ENCODE measurements at places on chromosomes 3 and 15. TPM values are rescaled to one million over a fixed set of nuclear protein-coding genes. Genes with fewer than 3 reads are reported as not detected.
A peak's percentile ranks its signal among the peaks of the same experiment; 100 is the strongest.

Gene VIPR1
- total RNA-seq, result 0.99 TPM

Gene CDAN1
- total RNA-seq, result 9.9 TPM

Gene CCR8
- not detected for total RNA-seq

Gene PPARG
- total RNA-seq, result 5.4 TPM

Gene MORC1
- total RNA-seq, result not detected

- no peaks in the 10 kb centered on the region for H3K36me3 ChIP-seq
- no peaks in the 10 kb centered on the region for H3K27me3 ChIP-seq
- no peaks in the 10 kb centered on the region for H3K4me1 ChIP-seq
- no peak overlapping the region for H3K4me3 ChIP-seq
- no peak for DNase-seq
Measured at GRCh38 chr3:72018343-72018984, 233.5 kb upstream of the PROK2 start.

DNA sequence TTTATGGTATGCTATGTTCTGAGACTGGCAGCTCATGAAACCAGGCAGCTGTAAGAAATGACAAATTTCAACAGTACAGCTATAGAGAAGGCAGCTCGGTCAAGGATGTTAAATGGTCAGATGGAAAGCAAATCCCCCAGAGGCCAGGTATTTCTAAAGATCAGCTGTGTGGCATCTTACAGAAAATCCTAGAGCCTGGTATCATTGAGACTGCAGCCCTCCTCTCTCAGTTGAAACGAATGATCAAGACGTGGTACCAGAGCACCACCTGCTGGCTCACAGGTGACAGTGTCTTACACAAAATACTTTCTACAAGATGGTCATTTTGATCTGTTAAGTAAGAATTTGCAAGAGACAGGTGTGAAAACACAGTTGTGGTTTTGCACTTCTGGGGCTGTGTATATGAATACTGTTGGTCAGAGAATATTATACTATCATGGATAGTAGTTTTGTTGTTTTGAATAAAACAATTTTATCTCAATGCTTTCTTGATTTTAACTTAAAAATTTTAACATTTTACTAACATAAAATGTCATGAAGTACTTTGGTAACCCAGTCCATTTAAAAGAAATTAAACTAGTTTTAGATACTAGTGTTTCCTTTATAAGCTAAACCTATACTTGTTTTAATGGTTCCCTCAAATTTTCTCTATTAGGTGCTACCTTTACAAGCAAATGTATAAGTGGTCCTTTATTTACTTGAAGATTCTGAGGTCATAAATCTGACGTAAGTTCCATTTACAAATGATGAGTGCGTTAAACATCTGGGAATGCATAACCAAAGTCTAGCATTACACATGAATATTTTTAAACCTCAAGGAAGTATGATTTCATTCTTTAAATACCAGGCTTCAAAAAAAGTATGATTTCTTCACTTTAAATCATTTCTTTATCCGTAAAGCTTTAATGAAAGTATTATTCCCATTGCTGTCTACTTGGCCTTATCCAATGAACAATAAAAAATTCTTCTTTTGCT, 121.8 kb downstream of the PDZRN3 start:
- H3K27me3 ChIP-seq, result no peaks in the 10 kb centered on the region
- H3K36me3 ChIP-seq, result no peaks in the 10 kb centered on the region
- no peak overlapping the region for H3K4me3 ChIP-seq
- no peak overlapping the region for H3K27ac ChIP-seq
- peak; percentile 78 for DNase-seq

DNA sequence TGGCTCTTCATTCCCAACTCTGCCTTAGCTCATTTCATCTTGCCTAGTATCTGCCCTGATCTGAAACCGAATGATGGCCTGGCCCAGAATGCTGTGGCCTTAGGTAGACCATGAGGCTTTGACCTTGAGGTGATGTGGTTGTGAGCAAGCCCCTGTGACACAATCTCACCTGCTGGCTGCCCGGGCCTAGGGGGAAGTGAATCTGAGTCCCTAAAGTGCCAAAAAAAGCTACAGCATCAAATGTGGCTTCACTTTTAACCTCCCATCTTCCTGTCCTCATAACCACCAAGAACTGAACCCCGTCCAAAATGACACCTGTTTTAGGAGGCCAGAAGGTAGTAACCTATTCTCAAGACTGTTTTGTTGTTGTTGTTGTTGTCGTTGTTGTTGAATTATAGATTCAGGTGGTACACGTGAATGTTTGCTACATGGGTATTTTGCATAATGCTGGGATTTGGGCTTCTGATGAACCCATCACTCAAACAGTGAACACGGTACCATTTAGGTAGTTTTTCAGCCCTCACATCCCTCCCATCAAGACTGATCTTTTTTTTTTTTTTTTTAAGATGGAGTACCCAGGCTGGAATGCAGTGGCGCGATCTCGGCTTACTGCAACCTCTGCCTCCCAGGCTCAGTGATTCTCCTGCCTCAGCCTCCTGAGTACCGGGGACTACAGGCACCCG, 54.6 kb downstream of the MCCC1 start:
- no peak for DNase-seq
- no peaks in the 10 kb centered on the region for H3K27me3 ChIP-seq
- H3K4me3 ChIP-seq, result no peak overlapping the region
- no peak overlapping the region for H3K27ac ChIP-seq
- H3K36me3 ChIP-seq, result peaks cover 6% of the 10 kb centered on the region
- H3K4me1 ChIP-seq, result peaks cover 24% of the 10 kb centered on the region

DNA sequence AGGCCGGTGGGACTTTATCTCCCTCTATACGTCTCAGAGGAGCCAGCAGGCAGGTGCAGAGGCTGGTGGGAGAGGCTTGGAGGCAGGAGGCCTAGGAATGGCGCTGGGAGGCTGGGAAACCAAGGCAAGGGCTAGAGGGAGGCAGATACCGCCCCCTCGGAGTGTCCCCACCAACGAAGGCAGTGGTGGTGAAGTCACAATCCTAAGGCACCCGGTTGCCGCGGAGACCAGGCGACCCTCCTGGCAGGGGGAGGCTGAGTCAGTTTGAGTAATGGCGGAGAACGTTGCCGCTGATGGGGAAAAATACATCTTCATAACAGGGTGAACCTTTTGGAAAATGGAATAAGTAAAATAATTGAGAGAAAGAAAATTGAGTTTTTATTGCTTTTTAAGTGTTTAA, 29.9 kb upstream of the CACNA2D2 start:
- no peaks in the 10 kb centered on the region for H3K36me3 ChIP-seq
- H3K4me3 ChIP-seq, result no peak overlapping the region
- no peak for DNase-seq
- H3K4me1 ChIP-seq, result no peaks in the 10 kb centered on the region

- no peak overlapping the region for H3K27ac ChIP-seq
- H3K27me3 ChIP-seq, result no peaks in the 10 kb centered on the region
- DNase-seq, result peak; percentile 75
- no peaks in the 10 kb centered on the region for H3K36me3 ChIP-seq
- no peak overlapping the region for H3K4me3 ChIP-seq
Measured at GRCh38 chr3:79490165-79491028, 277.4 kb downstream of the ROBO1 start.

- H3K27ac ChIP-seq, result no peak overlapping the region
- DNase-seq, result no peak
- H3K4me3 ChIP-seq, result no peak overlapping the region
- peaks cover 13% of the 10 kb centered on the region for H3K36me3 ChIP-seq
- H3K4me1 ChIP-seq, result no peaks in the 10 kb centered on the region
Measured at GRCh38 chr15:85112997-85113396, 131.3 kb downstream of the PDE8A start.

DNA sequence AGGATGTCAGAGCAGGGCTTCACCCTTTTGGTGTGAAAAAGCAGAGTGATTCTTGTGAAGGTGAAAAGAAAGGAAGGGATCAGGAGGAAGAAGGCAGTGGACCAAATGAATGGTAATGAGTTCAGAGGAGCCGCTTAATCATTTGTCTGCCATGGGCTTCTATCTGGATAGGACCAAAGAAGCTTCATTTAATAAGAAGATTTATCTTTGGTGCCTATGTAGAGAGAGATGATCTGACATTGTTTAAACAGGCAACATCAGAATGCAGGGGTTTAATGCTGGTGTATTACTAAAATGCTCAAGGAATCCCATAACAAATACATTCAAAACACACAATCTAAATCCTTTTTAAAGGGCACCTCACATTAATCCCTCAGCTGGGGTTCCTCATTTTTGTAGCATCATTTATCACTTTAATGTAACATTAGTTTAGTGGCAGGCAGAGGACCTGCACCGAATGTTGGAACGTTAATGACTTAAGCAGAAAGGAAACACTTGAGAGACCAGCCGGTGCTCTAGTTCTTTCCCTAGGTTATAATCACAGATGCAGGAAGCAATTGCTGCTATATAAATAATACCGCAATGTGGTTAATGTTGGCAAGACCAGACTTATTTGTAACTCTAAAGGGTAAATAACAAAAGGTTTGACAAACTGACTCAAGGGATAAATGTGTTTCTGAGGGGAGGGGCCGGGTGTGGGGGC, 27.9 kb upstream of the IL1RAP start:
- H3K27me3 ChIP-seq, result no peaks in the 10 kb centered on the region
- H3K4me3 ChIP-seq, result no peak overlapping the region
- H3K36me3 ChIP-seq, result no peaks in the 10 kb centered on the region

- H3K4me3 ChIP-seq, result no peak overlapping the region
- H3K27me3 ChIP-seq, result no peaks in the 10 kb centered on the region
- DNase-seq, result no peak
- H3K27ac ChIP-seq, result no peak overlapping the region
- no peaks in the 10 kb centered on the region for H3K4me1 ChIP-seq
Measured at GRCh38 chr15:25717457-25718168, 145.5 kb downstream of the ATP10A start.

- H3K36me3 ChIP-seq, result no peaks in the 10 kb centered on the region
- H3K4me3 ChIP-seq, result no peak overlapping the region
- no peak for DNase-seq
- no peak overlapping the region for H3K27ac ChIP-seq
- no peaks in the 10 kb centered on the region for H3K27me3 ChIP-seq
Measured at GRCh38 chr15:96549136-96549535, 218.6 kb downstream of the NR2F2 start.

DNA sequence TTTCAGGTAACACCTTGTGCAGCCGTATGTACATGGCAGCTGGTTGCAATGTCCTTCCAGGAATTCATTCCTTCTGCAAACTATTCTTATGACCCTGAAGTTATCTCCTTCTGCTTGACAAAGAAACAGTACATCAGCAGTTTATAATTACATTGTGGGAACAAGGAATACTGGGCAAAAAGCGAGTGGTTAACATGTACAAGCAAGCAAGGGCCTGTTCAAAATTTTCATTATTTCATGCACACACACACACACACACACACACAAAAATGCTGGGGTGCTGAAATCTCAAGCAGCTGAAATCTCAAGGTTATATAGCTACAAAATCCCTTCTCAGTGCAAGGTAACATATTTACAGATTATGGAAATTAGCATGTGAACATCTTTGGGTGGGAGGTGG, 30.7 kb downstream of the GTPBP8 start:
- no peaks in the 10 kb centered on the region for H3K27me3 ChIP-seq
- peaks cover 24% of the 10 kb centered on the region for H3K4me1 ChIP-seq
- no peak overlapping the region for H3K27ac ChIP-seq
- DNase-seq, result no peak
- H3K4me3 ChIP-seq, result no peak overlapping the region
- peaks cover 2% of the 10 kb centered on the region for H3K36me3 ChIP-seq

- H3K4me3 ChIP-seq, result no peak overlapping the region
- no peaks in the 10 kb centered on the region for H3K36me3 ChIP-seq
- H3K4me1 ChIP-seq, result peaks cover 16% of the 10 kb centered on the region
- no peaks in the 10 kb centered on the region for H3K27me3 ChIP-seq
Measured at GRCh38 chr3:167813169-167814123, 77.9 kb downstream of the SERPINI1 start.

GRCh38 chr3:193938613-193939012, 197.3 kb upstream of the HES1 start:
- no peak overlapping the region for H3K27ac ChIP-seq
- no peaks in the 10 kb centered on the region for H3K36me3 ChIP-seq
- no peaks in the 10 kb centered on the region for H3K4me1 ChIP-seq
- no peaks in the 10 kb centered on the region for H3K27me3 ChIP-seq
- DNase-seq, result no peak

- H3K36me3 ChIP-seq, result no peaks in the 10 kb centered on the region
- H3K27me3 ChIP-seq, result no peaks in the 10 kb centered on the region
- H3K4me1 ChIP-seq, result no peaks in the 10 kb centered on the region
- H3K27ac ChIP-seq, result no peak overlapping the region
Measured at GRCh38 chr3:152236716-152237115, 32.0 kb upstream of the MBNL1 start.
